A549 treated with dexamethasone at 1 μM for 4 hours (cell line): ENCODE measurements at places on chromosomes 13 and 19. TPM values are rescaled to one million over a fixed set of nuclear protein-coding genes. Genes with fewer than 3 reads are reported as not detected.

ZNF599 gene
- 2.0 to 2.6 TPM (median 2.2 TPM) in 5 replicates for total RNA-seq

CYP4F22 gene
- total RNA-seq: 0.13 to 0.44 TPM (median 0.27 TPM) in 5 replicates

IFNL1 gene
- 0.16 to 0.26 TPM in 2 of 5 replicates, not detected in the others for total RNA-seq

HSPB6 gene
- total RNA-seq: 0.24 to 0.39 TPM (median 0.34 TPM) in 4 of 5 replicates, not detected in the other

TIMM29 gene
- total RNA-seq: 13.3 to 17.4 TPM (median 15.2 TPM) in 5 replicates

LIM2 gene
- not detected in 5 replicates for total RNA-seq

METTL21C gene
- not detected in 5 replicates for total RNA-seq

SHANK1 gene
- 0.09 to 0.27 TPM (median 0.22 TPM) in 5 replicates for total RNA-seq

DACH1 gene
- not detected in 5 replicates for total RNA-seq

NLRP9 gene
- total RNA-seq: not detected in 5 replicates

PCDH9 gene
- total RNA-seq: 5.7 to 7.9 TPM (median 7.0 TPM) in 5 replicates

ZNF433 gene
- total RNA-seq: not detected in 5 replicates

ZNF85 gene
- total RNA-seq: 0.20 TPM in 1 of 5 replicates, not detected in the others

PTPRS gene
- 18.5 to 44.3 TPM (median 40.4 TPM) in 5 replicates for total RNA-seq

CEACAM16 gene
- total RNA-seq: 0.05 to 0.14 TPM (median 0.08 TPM) in 4 of 5 replicates, not detected in the other

CRB3 gene
- total RNA-seq: 2.6 to 3.8 TPM (median 3.5 TPM) in 5 replicates

MUC16 gene
- 0.06 to 0.07 TPM (median 0.06 TPM) in 4 of 5 replicates, not detected in the other for total RNA-seq

ZNF415 gene
- not detected in 5 replicates for total RNA-seq

ARL11 gene
- not detected in 5 replicates for total RNA-seq

ATXN8OS gene
- total RNA-seq: not detected in 5 replicates

CATSPERD gene
- total RNA-seq: not detected in 5 replicates

TMEM190 gene
- total RNA-seq: 0.86 to 1.9 TPM (median 1.1 TPM) in 5 replicates

OR4F17 gene
- total RNA-seq: not detected in 5 replicates

TMEM91 gene
- 2.8 to 6.3 TPM (median 5.0 TPM) in 5 replicates for total RNA-seq

ZNF428 gene
- total RNA-seq: 44.9 to 64.0 TPM (median 60.7 TPM) in 5 replicates

LIPE gene
- total RNA-seq: 1.4 to 2.1 TPM (median 1.6 TPM) in 5 replicates

ZNF14 gene
- 2.0 to 2.5 TPM (median 2.1 TPM) in 5 replicates for total RNA-seq

ZIC2 gene
- total RNA-seq: 3.7 to 5.9 TPM (median 4.4 TPM) in 5 replicates

BRCA2 gene
- total RNA-seq: 3.7 to 5.7 TPM (median 4.6 TPM) in 5 replicates

ZNF549 gene
- total RNA-seq: 1.7 to 2.0 TPM (median 1.8 TPM) in 5 replicates

SPRED3 gene
- total RNA-seq: 1.4 to 3.2 TPM (median 2.0 TPM) in 5 replicates

ZNF296 gene
- total RNA-seq: 11.5 to 21.3 TPM (median 18.6 TPM) in 5 replicates

ZNF558 gene
- total RNA-seq: 5.7 to 8.2 TPM (median 6.9 TPM) in 5 replicates

PLPP2 gene
- total RNA-seq: 72.3 to 101 TPM (median 93.8 TPM) in 5 replicates

ABCC4 gene
- total RNA-seq: 24.7 to 34.8 TPM (median 30.3 TPM) in 5 replicates

SLC7A9 gene
- 0.23 to 0.57 TPM (median 0.49 TPM) in 5 replicates for total RNA-seq

IFI30 gene
- 8.2 to 17.6 TPM (median 12.3 TPM) in 5 replicates for total RNA-seq

CCDC169 gene
- total RNA-seq: 0.21 to 0.47 TPM (median 0.33 TPM) in 5 replicates

ZNF71 gene
- 9.1 to 12.8 TPM (median 12.0 TPM) in 5 replicates for total RNA-seq

GAPDHS gene
- 0.07 to 0.26 TPM (median 0.09 TPM) in 5 replicates for total RNA-seq

KIR3DL1 gene
- total RNA-seq: not detected in 5 replicates

ZNF468 gene
- total RNA-seq: 0.35 to 0.60 TPM (median 0.53 TPM) in 5 replicates

DIS3 gene
- total RNA-seq: 16.8 to 23.4 TPM (median 20.8 TPM) in 5 replicates

AMER2 gene
- not detected in 5 replicates for total RNA-seq

KLC3 gene
- total RNA-seq: 0.62 to 1.3 TPM (median 1.1 TPM) in 5 replicates

CYP4F2 gene
- 0.04 to 0.24 TPM (median 0.08 TPM) in 4 of 5 replicates, not detected in the other for total RNA-seq

CILP2 gene
- total RNA-seq: 0.11 to 0.31 TPM (median 0.18 TPM) in 5 replicates

FXYD1 gene
- 0.22 to 0.33 TPM in 2 of 5 replicates, not detected in the others for total RNA-seq
